Renal pelvis (tissue), 12 donors: ENCODE measurements at places on chromosomes 2 and 18. TPM values are rescaled to one million over a fixed set of nuclear protein-coding genes. Genes with fewer than 3 reads are reported as not detected.

GRCh38 chr2:174553811-174554493 is 43.7 kb downstream of the WIPF1 start:
- no peak for DNase-seq

GRCh38 chr18:74990563-74991081 is 218.3 kb downstream of the PTGR3 start:
- no peak for DNase-seq

- no peak for DNase-seq
These were observed 23.1 kb downstream of the PRPF40A start for GRCh38 chr2:152694161-152694661.

GRCh38 chr2:188495969-188496431 is 204.3 kb downstream of the GULP1 start:
- DNase-seq = no peak

GRCh38 chr2:19673213-19673791 is 228.5 kb downstream of the TTC32 start:
- DNase-seq = no peak

GRCh38 chr18:58095655-58096054 is 51.6 kb downstream of the NEDD4L start:
- no peak for DNase-seq

- DNase-seq = peak; percentile 40
These were observed 147.1 kb upstream of the FHL2 start for GRCh38 chr2:105545730-105546627.

DNA sequence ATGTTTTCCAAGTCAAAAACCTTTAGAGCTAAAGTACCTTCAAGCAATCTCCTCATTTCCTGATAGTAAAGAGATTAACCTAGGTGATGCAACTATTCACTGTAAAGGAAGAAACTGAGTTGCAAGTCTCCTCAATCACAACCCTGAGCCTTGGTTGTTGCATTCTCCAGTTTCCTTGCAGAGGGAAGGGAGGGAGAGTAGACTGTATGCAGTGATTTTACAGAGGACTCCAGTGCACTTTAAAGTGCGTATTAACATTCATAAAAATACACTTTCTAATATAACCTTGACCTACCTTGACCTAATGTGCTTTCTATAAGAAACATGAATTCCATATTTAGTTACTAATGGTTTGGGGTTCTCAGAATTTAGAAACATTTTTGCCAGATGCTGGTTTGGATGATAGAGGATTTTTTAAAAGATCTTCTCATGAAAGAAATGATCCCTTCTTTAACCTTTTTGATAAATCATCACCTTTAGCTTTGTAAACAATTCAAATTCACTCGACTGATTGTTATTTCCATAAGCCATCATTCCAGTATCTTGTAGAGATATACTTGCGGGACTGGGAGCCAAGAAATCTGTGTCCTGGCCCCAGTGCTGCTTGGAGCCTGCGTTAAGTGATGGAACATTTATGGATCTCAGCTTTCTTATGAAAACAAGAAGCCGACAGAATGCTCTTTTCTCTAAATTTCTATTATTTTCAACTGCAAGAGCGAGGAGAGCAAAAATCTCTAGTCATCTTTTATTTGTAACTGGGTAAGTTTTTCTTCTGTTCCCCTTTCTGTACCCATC is 228.3 kb downstream of the ZNF521 start:
- no peak for DNase-seq

DNA sequence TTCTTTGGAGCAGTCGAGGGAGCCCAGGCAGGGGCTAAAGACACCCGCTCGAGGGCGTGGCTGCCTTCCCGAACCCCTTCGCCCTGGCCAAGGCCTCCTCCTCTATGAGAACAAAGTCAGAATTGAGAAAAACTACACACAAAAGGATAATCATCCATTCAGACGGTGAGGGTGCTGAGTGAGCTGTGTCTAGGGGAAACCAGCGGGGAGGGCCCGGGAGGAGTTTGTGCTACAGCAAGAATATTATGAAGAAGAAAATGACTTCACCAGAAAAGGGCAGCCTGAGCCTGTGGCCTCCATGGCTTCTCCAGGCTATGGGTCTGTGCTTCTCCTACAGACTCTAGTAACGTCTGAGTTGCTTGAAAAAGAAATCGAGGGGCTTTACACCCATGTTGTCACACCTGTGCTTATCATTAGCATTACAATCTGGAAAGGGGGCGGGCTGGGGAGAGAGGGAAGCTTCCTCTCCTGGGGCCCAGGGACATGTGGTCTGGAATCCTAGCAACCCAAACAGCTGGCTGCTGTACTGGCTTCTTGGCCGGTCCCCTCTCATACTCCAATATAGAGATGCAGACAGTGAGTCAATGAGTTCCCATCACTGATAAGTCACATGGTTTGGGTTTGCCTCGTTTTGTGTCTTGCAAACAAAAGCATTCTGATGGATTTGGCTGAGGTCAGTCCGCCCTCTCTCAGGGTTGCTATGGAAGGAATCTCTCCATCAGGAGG is 52.0 kb upstream of the ARL4C start:
- no peak for DNase-seq

- DNase-seq = no peak
These were observed 19.5 kb downstream of the CNOT11 start for GRCh38 chr2:101272045-101272784.

- DNase-seq = no peak
These were observed 6.5 kb upstream of the CYBRD1 start for GRCh38 chr2:171515672-171516298.

GRCh38 chr2:218255446-218255845 is 5.4 kb upstream of the GPBAR1 start:
- no peak for DNase-seq

GRCh38 chr18:44495151-44495550 is 185.5 kb upstream of the SETBP1 start:
- no peak for DNase-seq

ANKRD30BL gene
- 0.52 TPM for polyA plus RNA-seq

SPC25 gene
- 15.5 TPM for polyA plus RNA-seq

ANKRD62 gene
- 0.03 TPM for polyA plus RNA-seq

SMAD7 gene
- polyA plus RNA-seq = 61.8 TPM

FOSL2 gene
- polyA plus RNA-seq = 22.4 TPM

SLC5A7 gene
- 0.43 TPM for polyA plus RNA-seq

CD28 gene
- polyA plus RNA-seq = 1.1 TPM

CNPPD1 gene
- polyA plus RNA-seq = 78.6 TPM

ODC1 gene
- 390 TPM for polyA plus RNA-seq

HOXD3 gene
- polyA plus RNA-seq = 28.9 TPM

PLB1 gene
- 1.1 TPM for polyA plus RNA-seq

DSG4 gene
- polyA plus RNA-seq = 0.01 TPM
